Posterior cingulate gyrus (tissue), 11 donors: ENCODE measurements at places on chromosomes 13 and 19.

GRCh38 chr19:18594824-18595373, 6.3 kb downstream of the REX1BD start:
- DNase-seq: no peak

GRCh38 chr19:1452802-1453524, 3.0 kb downstream of the APC2 start:
- no peak for DNase-seq

- no peak for DNase-seq
These were observed 35.0 kb downstream of the ITGBL1 start for GRCh38 chr13:101487438-101487830.

GRCh38 chr13:98134901-98135300, 8.0 kb upstream of the FARP1 start:
- no peak for DNase-seq

- DNase-seq: no peak
These were observed 1.1 kb upstream of the C19orf85 start for GRCh38 chr19:55465460-55466240.

GRCh38 chr13:27496006-27496405, 45.6 kb upstream of the MTIF3 start:
- no peak for DNase-seq

GRCh38 chr13:56900549-56901279, 240.0 kb upstream of the PRR20A start:
- no peak for DNase-seq

DNA sequence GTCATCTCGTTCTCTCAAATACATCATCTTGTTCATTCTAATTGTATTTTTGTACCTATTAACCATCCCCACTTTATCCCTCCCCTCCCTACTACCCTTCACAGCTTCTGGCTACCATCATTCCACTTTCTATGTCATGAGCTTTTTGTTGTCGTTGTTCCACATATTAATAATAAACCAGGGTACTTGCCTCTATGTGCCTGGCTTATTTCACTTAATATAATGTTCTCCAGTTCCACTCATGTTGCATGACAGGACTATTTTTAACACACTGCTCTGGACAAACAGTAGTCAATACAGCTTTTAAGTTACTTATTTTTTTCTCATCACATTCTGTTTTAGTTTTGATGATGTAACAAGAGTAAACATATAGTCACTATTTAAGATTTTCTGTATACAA, 872.3 kb downstream of the SLITRK1 start:
- no peak for DNase-seq

DNA sequence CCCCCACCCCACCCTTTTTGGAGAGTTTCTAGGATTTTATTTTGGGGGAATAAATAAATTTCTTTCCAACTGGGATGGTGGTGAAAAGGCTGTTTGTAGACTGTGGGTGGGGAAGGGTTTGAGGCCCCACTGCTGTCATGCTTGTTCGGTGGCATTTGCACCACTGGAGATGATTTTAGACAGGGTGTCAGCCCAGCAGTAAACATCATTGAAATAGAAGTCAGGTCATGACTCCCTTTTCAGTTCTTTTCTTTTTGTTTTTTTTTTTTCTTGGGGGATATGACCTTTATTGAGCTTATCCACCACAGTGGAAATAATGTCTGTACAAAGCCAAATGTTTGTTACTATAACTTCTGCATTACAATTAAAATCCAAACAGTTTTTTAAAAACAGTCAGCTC, 14.1 kb downstream of the UBAC2 start:
- no peak for DNase-seq

- no peak for DNase-seq
These were observed 258.3 kb downstream of the ZNF536 start for GRCh38 chr19:30630289-30631032.

DNA sequence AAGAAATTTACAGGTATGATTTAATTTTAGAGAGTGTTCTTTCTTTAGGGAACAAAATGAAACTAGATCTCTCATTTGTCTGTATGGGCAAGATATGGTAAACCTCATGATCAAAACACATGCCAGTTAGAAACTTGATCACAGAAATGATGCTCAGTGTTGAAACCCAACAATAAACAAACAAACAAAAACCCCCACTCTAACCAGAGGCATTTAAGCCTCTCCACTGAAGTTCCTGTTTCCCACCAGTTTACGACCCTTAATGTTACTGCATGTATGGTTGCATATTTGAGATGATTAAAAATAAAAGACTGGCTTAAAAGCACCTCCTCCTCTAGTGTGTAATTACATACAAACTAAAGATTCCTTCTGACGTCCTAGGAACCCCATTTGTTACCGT, 293.3 kb upstream of the MAB21L1 start:
- DNase-seq: no peak

DNA sequence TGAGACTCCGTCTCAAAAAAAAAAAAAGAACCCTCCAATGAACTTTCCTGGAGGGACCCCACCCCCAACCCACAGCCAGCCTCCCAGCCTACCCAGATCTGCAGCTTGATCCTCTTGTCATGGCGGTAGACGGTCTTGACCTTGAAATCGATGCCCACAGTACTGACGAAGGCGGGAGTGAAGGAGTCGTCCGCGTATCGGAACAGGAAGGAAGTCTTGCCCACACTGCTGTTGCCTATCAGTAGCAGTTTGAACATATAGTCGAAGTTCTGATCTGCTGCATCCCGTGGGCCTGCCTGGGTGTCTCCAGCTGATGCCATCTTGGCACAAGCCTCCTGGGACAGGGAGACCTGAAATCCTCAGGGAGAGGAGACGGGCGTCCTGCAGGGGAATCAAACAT, 2.4 kb downstream of the RAB3D start:
- DNase-seq: no peak

DNA sequence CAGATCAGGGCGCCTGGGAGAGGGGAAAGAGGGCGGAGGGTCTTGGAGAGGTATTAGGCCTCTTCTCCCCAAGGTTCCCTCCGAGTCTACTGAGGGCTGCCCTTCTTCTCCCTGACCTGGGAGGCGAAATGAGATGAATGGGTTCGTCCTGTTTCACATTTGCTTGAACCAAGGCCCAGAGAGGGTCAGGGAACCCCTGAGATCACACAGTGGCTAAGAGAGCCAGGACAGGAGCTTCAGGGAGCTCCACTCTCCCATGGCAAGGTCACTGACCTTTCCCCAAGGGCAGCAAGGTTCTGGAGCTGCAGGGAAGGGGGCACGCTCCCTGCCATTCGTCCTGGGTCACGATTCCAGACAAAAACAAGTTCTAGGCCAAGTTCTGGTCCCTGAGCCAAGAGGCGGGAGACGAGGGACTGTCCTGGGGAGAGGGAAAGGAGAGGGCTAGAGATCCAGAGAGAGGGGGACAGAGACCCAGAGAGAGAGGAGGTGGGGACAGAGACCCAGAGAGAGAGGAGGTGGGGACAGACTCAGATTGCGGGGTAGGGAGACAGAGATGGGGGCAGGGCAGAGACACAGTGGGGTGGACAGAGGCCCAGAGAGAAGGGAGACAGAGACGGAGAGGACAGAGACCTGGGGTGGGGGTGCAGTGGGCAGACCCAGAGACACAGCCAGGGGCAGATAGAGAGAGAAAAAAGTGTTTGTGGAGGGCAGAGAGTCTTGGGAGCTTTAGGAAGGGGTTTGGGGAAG, 541 bp downstream of the ASPDH start:
- no peak for DNase-seq

GRCh38 chr19:15124572-15125231, 17.5 kb downstream of the SYDE1 start:
- no peak for DNase-seq

- no peak for DNase-seq
These were observed 622 bp upstream of the FDX2 start for GRCh38 chr19:10316229-10317044.

- no peak for DNase-seq
These were observed 686.5 kb upstream of the ARGLU1 start for GRCh38 chr13:107254392-107254791.

DNA sequence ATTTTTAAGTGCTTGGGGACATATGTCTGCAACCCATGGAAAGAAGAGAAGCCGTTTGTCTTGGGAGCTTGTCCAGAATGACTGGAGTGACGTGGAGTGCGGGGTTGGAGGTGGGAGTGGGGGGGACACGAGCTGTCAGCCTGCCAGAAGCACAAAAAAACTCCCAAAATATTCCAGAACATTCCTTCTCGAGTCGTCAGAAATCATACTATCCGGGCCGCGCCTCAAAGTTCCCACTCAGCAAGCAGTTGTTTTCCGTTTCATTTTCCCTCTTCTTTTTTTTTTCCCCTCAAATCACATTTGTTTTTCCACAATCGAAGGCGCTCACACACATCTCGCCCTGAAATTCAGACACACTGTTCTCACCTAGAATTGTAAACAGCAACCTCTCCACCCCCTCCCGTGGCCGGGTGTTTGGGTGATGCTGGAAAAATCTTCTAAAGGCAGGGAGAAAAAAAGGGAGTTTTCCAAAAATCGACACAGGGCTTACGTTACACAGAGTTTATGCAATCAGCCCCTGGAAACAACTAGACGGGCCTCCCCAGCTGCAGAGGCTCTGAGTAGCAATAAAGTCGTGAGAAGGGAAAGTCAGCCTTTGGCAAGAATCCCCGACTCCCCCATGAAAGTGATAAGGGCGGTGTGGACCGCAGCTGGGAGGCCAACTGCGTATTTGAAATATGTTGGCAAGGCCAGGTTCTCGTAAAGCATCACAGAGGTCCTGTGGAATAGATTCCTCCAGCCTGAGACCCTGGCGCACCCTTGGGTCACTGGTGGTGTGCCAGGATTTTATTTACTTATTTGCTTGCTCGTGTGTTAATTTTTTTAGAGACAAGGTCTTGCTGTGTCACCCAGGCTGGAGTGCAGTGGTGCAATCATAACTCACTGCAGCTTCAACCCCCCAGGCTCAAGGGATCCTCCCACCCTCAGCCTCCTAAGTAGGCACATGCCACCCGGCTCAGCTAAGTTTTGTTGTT, 31.2 kb upstream of the KLF2 start:
- no peak for DNase-seq

DNA sequence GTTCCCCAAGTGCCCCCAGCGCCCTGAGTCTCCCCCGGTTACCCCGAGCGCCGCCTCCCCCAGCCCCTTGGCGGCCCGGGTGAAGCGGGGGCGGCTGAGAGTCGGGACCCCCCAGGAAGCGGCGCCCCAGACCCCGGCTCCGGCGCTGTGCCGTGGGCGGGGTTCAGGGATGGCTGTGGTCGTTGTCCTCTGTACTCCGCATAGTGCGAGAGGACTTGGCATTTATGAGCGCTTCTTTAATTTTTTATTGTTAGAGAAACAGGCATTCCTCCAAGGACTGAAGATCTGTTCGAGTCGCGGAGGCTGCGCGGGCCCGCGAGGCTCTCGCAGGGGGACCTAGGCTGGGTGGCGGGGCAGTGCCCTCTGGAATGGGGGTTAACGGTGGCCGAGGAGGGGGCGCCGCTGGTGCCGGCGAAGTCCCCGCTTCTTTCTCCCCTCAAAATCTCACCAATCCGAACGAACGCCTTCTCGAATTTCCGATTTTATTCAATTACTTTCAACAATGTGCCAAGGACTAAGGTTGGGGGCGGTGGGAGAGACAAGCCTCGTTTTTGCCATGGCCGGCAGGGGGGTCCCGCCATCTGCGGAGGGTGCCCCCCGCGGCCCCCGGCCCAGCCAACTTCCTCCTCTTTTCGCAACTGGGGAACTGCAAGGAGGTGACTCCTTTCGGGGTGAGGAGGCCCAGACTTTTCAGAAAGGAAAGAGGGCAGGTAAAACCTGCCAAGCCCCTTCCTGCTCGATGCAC, 596 bp upstream of the GJB2 start:
- DNase-seq: no peak
